ENCODE measurements at places on chromosomes 2 and 18. TPM values are rescaled to one million over a fixed set of nuclear protein-coding genes. Genes with fewer than 3 reads are reported as not detected.

The C2orf80 gene
- total RNA-seq: not detected

The MYOM1 gene
- total RNA-seq: 393 TPM

The VWC2L gene
- total RNA-seq: not detected

The RFTN2 gene
- total RNA-seq: 3.4 TPM

The PGAP1 gene
- 4.5 TPM for total RNA-seq

The WDR7 gene
- 31.7 TPM for total RNA-seq

The NEU4 gene
- total RNA-seq: 1.4 TPM

The TPRKB gene
- 22.7 TPM for total RNA-seq

The ANKRD62 gene
- total RNA-seq: not detected

The ZBTB7C gene
- 3.0 TPM for total RNA-seq
